ENCODE measurements at places on chromosomes 1 and 21. TPM values are rescaled to one million over a fixed set of nuclear protein-coding genes. Genes with fewer than 3 reads are reported as not detected.

Gene MIXL1
- total RNA-seq = not detected

Gene AQP10
- 0.13 TPM for total RNA-seq

Gene RSRP1
- total RNA-seq = 64.6 TPM

Gene KCNJ9
- not detected for total RNA-seq

Gene TFF2
- not detected for total RNA-seq

Gene FAM229A
- total RNA-seq = 0.60 TPM

Gene TSSK3
- total RNA-seq = 0.20 TPM

Gene OLFML2B
- 0.28 TPM for total RNA-seq

Gene NBPF4
- total RNA-seq = not detected

Gene KCNA2
- total RNA-seq = not detected

Gene OR14K1
- total RNA-seq = not detected

Gene SYT14
- 0.14 TPM for total RNA-seq

Gene LAD1
- total RNA-seq = not detected

Gene PIK3CD
- 5.4 TPM for total RNA-seq

Gene KAZN
- total RNA-seq = 0.85 TPM

Gene ARL8A
- total RNA-seq = 28.1 TPM

Gene TMPRSS15
- not detected for total RNA-seq

Gene TTLL10
- not detected for total RNA-seq

Gene OPRD1
- total RNA-seq = not detected

Gene LRRC38
- total RNA-seq = not detected

Gene NUF2
- 18.5 TPM for total RNA-seq

Measured in pulmonary artery endothelial cell (primary cell).